ENCODE measurements at places on chromosomes 13 and 19.

DNA sequence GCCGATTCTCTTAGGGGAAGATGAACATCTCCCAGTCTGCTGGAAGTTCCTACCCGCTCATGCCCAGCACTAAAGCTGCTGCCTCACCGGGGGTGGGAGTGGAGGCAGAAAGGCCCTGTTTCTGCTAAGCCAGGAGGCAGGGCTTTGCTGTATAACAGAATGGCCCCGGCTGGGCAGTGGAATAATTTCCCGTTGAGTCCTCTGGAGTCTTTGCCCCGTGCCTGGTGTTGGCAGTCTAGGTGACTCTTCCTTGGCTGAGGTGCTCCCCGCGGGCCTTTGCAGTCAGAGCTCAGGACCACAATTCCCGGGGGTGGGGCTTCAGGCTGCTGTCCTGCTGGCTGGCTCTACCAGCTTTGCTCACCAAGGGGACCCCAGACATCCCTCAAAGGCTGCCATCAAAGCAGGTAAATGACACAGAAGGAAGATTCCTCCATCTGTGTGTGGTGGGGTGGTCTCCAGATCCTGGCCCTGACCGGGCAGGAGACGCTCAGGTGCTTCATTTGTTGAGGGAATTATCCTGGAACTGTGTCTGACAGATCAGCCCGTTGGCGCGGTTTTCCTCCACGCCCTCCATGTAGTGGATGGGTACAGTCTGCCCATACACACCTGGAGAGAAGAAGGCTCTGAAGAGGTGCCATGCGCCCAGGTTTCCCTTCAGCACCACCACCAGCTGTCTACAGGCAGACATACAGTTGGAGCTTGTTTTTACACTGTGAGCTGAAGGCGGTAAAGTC lies 209.9 kb downstream of the TEX29 start:
- DNase-seq: no peak

DNA sequence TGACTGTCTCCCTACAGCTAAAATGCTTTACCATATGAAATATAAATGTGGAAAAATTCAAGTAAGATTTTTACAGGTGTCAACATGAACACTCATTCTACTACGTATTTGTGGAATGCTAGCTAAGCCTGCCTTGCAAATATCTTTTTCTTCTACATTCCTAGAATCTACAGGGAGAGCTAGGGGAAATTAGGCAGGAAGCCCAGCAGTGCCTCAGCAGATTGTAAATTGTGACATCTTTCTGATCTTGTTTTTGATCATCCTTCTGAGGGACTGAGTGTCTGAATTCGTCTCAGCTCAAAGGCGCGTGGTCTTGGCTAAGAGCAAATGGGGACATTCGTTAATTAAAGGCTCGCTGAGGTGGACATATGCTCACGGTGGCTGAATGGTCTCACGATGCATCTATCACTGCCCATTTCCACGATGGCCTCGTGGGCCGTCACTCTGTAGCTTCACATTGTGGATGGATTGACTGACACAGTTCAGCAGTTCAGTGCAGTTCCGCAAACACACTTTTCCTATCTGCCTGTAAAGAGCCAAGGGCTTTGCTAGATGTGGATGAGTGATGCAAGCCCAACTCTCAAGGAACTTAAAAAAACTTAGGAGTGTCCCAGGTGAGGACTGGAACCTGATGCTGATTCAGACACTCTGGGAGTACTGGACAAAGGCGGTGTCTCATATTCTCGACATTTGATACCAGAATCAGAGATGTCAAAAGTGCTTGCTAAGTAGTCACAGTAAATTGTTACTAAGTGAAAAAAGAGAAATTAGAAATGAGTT lies 562.5 kb downstream of the EFNB2 start:
- no peak for DNase-seq

DNA sequence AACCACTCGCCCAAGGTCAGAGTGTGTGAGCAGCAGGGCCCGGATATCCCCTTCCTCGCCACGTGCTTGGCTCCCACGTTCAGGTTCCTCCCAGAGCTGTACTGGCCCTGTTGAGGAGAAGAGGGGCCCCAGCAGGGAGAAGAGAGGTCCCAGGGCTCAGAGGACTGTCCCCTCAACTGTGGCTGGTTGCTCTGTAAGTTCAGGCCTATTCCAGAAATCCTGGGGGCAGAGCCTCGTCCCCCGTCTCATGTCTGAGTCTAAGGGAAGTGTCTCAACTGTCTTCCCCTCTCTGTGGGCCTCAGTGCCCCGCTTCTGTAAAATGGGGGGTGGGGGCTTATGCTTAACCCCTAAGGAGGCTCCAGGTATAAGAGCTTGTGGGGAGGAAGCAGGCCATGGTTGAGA lies 3.9 kb downstream of the PPP5C start:
- DNase-seq: peak; percentile 64

- DNase-seq: peak; percentile 51
Measured at GRCh38 chr19:35509018-35509652, 4.3 kb downstream of the DMKN start.

DNA sequence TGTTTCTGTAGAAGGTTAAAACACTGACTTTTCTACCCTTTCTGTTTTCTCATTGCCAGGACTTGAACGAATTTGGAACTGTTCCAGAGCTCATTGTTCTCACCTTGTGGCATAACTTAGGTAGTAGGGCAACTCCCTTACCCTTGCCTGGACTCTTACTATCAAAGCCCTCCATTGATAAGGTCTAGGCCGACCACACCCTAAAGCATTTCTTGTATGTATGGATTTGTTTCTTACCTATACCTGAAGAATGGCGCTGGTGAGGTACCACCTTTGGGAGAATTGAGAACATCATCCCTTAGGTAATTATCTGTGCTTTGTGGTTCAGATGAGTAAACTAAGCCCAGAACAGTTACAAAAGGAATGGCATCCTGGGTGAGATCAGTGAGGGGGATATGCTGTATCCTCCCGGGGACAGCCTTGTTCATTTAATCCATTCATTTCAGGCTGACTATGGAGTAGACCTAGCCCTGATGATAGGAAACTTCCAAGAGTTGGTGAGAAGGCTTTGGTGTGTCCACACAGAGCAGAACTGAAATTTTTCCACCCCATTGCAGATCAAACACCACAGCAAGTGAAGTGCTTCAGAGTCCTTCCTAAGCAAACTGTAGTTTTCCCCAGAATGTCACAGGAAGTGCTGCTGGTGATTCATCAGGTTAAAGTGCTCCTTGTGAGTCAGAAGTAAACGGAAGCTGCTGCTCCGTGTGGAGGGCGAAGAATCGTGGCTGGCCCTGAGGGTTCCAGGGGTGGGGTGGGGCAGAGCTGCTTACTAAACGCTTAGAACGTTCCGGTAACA lies 113.0 kb downstream of the TEX26 start:
- DNase-seq: peak; percentile 83

DNA sequence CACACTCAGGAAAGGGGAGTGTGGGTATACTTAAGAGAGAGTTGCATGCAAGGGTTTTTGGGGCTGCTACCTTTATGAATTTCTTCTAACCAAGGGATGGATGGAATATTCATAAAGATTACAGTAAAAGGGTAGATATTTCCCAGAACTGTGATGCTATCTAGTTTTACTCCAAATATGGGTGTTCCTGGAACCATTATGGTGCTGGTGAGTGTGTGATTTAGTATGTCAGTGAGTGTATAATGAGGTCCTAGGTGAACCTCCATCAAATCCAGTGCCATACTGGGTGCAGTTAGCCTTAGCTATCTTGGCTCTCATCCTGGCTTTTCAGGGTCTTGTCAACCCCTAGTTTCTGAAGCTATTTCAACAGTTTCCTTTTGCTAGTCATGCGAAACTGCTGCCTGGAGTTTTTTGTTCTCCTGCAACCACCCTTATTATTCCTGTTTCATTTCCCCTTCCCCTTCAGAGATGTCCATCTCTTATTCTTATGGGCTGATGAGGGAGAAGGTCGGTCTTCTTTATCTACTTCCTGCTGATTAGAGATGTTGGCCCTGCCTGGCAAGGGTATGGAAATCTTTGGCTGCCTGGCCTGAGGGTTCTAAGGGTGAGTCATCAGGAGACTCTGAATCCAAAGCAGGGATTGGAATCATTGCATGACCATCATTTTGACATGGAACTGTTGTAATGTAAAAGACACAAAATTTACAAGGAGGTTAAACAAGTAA lies 202.3 kb downstream of the NBEA start:
- no peak for DNase-seq

DNA sequence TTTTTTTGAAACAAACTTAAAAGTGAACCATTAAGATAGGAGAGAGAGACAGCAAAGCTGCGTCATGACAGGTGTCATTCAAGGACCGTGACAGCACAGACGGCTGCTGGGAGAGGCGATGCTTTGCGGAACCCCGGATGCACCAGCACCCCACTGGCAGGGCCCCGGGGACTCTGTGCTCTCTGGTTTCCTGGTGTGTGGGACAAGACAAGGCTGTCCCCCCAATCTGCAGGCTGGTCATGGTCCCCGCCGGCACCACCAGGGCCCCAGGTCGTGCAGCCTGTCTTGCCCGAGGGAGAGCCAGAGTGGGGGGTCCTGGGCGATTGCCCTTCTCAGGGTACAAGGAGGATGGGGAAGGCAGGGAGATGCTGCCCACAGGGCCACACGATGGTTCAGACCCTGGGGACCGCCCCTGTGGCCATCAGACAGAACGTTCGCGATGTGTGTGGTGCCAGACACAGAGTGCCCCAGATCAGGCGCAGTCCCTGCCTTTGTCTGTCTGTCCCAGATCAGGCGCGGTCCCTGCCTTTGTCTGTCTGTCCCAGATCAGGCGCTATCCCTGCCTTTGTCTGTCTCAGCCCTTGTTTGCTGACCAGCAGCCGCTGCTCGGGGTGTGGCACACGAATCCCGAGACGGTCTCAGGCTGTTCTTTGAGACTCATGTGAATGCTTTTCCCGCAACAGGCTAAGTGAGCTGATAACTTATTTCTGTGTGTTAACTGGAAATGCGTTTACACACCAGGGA lies 36.1 kb downstream of the ADPRHL1 start:
- no peak for DNase-seq

DNA sequence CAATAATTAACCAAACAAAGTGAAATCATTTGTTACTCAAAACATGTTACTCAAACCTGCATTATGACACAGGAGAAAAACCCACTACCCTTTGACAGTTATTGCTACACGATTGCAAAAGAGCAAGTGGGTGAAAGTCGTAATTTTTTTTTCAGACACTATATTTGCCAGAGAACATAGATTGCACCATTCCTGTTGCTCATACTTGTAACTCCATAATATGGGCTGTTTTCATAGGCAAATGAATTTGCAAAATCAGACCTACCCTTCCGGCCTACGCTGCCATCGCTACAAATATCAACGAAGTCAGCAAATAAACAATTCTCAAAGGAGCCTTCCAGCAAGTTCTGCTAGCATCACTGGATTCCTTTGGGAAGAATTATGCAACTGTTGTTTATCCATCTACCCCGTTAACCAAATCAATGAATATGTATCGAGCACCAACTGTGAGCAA lies 396.5 kb downstream of the IRS2 start:
- DNase-seq: no peak

- no peak for DNase-seq
Measured at GRCh38 chr19:4536798-4537197, 1.8 kb upstream of the PLIN5 start.

DNA sequence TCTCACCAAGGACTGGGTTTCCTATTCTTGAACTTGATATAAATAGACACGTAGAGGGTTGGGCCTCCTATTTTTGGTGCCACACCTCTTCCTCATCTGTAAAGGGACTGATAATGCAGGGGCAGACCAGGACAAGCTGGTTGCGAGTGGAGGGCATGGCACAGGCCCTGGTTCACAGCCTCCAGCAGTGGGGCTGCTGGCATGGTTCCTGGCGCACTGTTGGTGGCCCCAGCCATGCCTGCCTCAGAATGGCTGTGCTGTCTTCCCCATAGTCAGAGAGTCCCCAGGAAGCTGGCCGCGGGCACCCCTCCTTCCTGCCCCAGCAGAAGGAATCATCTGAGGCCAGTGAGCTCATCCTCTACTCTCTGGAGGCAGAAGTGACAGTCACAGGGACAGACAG lies 10.5 kb upstream of the OVOL3 start:
- no peak for DNase-seq

- DNase-seq: no peak
Measured at GRCh38 chr13:113531041-113531873, 40.7 kb upstream of the DCUN1D2 start.

GRCh38 chr13:46866150-46866549 lies 30.7 kb downstream of the HTR2A start:
- peak; percentile 12 for DNase-seq

- peak; percentile 73 for DNase-seq
Measured at GRCh38 chr19:17205237-17206140, 9.7 kb upstream of the USE1 start.

- DNase-seq: no peak
Measured at GRCh38 chr19:18502246-18502637, 19.6 kb downstream of the ELL start.

DNA sequence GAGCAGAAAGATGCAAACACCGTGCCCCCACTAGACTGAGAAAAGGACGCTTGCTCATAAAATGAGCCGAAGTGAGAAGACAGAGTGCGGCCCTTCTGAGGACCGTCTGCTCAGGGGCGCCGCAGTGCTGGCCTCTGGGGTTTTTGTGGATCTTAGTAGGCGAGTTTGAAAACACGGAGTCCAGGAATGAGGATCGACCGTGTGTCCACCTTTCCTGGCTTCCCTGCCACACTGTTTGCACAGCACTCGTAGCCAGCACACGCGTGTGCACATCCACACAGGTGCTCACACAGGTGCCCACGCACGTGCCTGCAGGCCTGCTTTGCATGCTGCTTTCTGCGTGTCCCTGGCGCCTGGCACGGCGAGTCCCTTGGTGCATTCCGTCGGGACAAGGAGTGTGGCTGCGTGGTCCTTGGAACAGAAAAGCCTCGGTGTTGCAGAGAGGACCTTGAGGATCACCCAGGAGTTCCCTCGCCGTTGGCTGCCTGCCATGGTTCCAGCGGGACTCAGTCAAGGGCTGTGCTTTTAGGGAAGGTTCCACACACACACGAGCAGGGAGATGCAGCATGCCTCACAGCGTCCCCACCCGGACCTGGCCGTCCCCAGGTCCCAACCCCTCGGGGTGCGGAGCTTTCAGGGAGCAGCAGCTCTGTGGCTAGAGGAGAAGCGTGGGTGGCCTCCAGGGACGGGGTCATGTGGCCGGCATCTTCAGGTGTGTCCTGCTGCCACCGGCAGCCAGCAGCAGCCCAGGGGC lies 10.1 kb upstream of the ZNF554 start:
- no peak for DNase-seq

DNA sequence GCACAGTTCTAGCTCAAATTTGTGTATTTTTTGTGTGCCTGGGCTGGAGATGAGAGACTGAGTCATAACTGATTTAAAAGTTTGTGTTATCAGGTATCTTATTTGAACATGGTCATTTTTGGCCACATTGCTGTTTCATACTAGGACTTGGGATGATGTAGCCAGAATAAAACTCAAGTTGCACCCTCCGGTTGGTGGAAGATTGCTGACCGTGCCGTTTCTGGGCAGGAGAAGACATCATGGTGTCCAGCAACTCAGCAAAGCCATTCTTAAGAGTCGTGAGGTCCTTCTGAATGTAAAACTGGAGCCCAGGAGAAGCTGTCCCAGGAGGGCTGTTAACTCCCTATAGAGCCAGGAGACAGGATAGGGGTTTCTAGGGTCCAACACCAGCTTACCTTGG lies 7.6 kb downstream of the CEBPG start:
- DNase-seq: no peak

- DNase-seq: no peak
Measured at GRCh38 chr13:20796791-20797508, 23.2 kb upstream of the EEF1AKMT1 start.

All from activated naive CD4-positive, alpha-beta T cell treated with anti-CD3 and anti-CD28 coated beads for 36 hours (primary cell).